ENCODE measurements at places on chromosomes 12 and 14. TPM values are rescaled to one million over a fixed set of nuclear protein-coding genes. Genes with fewer than 3 reads are reported as not detected.
A peak's percentile ranks its signal among the peaks of the same experiment; 100 is the strongest.

DNA sequence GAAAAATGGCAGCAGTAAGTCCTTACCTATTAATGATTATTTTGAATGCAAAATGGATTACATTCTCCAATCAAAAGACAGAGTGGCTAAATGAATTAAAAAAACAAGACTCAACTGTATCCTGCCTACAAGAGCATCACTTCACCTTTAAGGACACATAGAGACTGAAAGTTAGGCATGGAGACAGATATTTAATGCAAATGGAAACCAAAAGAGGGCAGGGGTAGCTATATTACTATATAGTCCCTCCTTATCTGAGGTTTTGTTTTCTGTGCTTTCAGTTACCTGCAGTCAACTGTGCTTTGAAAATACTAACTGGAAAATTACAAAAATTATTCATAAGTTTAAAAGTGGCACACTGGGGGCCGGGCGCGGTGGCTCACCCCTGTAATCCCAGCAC is 17.2 kb downstream of the NECAP1 start:
- H3K4me1 ChIP-seq: no peaks in the 10 kb centered on the region
- no peaks in the 10 kb centered on the region for H3K27me3 ChIP-seq
- H3K4me3 ChIP-seq: no peak overlapping the region
- H3K36me3 ChIP-seq: peaks cover 12% of the 10 kb centered on the region
- H3K27ac ChIP-seq: no peak overlapping the region
- DNase-seq: no peak

GRCh38 chr12:127400221-127400620 is 866.7 kb upstream of the TMEM132C start:
- H3K4me1 ChIP-seq: no peaks in the 10 kb centered on the region
- no peaks in the 10 kb centered on the region for H3K27me3 ChIP-seq
- H3K36me3 ChIP-seq: no peaks in the 10 kb centered on the region
- no peak overlapping the region for H3K4me3 ChIP-seq
- no peak for DNase-seq

Gene C1QL4
- not detected for total RNA-seq

Gene RD3L
- total RNA-seq: not detected

DNA sequence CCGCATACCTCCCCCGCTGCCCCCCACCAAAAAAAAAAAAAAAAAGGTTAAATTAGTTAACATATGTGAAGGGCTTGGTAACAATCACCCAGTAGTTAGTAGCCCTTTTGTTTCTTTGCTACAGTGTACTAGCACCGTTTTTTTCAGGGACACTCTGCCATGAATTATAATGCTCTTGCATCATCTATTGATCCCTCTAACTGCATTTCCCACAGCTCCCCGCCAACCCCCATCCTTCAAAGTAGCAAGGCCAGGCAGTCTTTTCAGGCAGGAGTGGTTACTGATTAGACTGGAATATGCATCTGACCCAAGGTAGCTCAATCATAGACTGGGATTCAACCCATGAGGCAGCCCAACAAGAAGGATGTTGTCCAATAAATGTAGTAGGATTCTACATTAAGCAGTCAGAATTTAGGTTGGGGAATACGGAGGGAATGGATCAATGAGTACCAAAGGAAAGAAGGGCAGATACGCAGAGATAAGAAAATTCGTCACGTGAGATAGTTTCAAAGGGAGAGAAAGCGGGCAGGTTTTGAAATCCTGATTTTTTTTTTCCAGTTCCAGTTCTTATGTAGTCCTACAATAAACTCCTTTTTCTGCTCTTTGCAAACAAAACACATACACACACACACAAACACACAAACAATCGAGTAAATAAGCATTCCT is 39.8 kb upstream of the CRACR2A start:
- H3K4me3 ChIP-seq: no peak overlapping the region
- H3K4me1 ChIP-seq: peaks cover 4% of the 10 kb centered on the region
- no peak overlapping the region for H3K27ac ChIP-seq
- H3K36me3 ChIP-seq: no peaks in the 10 kb centered on the region
- no peaks in the 10 kb centered on the region for H3K27me3 ChIP-seq

Gene PMEL
- 2.6 TPM for total RNA-seq

Gene ABCD4
- total RNA-seq: 51.7 TPM

Gene CARMIL3
- total RNA-seq: 0.78 TPM

Gene SLC7A7
- 16.6 TPM for total RNA-seq

Gene MDP1
- total RNA-seq: 18.9 TPM

GRCh38 chr14:74255281-74255680 is 16.0 kb downstream of the VSX2 start:
- DNase-seq: no peak

DNA sequence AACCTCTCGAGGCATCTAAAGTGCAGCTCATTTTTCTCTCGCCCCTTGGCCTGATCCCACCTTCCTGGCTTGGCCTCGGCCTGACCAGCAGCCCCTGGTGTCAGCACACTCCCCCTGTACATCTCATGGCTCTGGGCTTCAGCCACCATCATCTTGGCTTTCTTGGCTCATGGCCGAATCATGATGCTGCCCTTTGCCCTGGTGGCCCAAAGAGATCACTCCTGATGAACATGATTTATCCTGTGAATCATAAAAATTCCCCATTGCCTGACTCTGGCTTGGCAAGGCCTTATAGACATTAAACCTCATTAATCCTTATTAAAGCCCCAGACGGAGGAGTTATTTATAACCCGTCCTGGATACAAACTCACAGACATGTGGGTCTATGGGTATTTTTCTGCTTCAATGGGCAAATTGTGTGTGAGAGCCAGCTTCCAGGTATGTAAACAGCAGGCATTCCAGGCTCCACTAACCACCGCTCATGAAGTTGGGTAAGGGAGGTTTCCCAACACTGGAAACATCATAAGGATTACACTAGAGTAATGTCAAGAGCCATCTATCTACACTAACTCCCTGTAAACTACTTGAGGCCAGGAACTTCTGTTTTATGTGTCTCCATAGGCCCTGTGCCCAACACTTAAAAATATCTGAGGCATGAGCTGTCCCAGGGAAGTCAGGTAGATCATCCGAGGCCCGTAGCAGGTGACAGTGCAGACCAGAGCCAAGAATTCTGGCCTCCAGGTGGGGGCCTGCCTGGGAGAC is 171.2 kb downstream of the TTC8 start:
- no peaks in the 10 kb centered on the region for H3K36me3 ChIP-seq
- H3K4me1 ChIP-seq: no peaks in the 10 kb centered on the region
- no peaks in the 10 kb centered on the region for H3K27me3 ChIP-seq
- H3K4me3 ChIP-seq: no peak overlapping the region
- no peak overlapping the region for H3K27ac ChIP-seq

Gene TMPO
- 94.9 TPM for total RNA-seq

Gene GPR65
- 1.3 TPM for total RNA-seq

- no peak overlapping the region for H3K4me3 ChIP-seq
- no peaks in the 10 kb centered on the region for H3K27me3 ChIP-seq
- H3K4me1 ChIP-seq: no peaks in the 10 kb centered on the region
- no peak overlapping the region for H3K27ac ChIP-seq
Measured at GRCh38 chr14:61089126-61089750, 108.2 kb downstream of the SLC38A6 start.

DNA sequence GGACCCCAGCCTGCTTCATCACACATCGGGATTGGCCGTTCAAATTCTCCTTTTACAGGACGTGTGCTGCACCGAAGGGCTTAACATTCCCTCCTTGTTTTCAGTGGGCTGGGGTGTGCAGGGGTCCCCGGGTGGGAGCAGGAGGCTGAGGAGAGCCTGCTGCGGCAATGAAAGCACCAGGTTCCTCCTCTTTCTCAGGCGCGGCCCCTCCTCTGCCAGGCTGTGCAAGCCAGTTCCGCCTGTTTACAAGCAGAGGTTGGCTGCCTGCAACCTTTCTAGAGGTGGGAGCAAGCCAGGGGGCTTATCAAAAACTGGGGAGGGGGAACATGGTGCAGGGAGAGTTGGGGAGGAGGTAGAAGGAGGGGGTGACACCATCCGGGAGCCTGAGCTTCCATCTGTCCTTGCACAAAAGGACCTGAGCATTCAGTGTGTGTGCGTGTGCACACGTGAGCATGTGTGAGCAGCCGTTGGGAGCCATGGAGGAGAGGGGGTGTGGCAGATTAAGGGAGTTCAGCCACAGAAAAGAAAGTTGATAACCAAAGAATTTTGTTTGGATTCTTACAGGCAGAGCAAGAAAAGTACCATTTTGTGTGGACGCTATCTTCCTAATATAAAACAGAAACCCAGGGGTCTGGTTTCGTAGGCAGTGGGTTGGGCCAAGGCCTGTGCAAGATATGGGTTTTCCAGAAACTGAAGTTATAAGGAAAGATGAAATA is 108.8 kb upstream of the RFLNA start:
- peaks cover 15% of the 10 kb centered on the region for H3K4me1 ChIP-seq
- no peaks in the 10 kb centered on the region for H3K36me3 ChIP-seq
- H3K4me3 ChIP-seq: no peak overlapping the region
- DNase-seq: no peak
- no peak overlapping the region for H3K27ac ChIP-seq

GRCh38 chr14:98194821-98195220 is 1077.2 kb downstream of the BCL11B start:
- no peak overlapping the region for H3K4me3 ChIP-seq
- H3K36me3 ChIP-seq: no peaks in the 10 kb centered on the region
- DNase-seq: no peak
- no peaks in the 10 kb centered on the region for H3K4me1 ChIP-seq
- no peak overlapping the region for H3K27ac ChIP-seq

DNA sequence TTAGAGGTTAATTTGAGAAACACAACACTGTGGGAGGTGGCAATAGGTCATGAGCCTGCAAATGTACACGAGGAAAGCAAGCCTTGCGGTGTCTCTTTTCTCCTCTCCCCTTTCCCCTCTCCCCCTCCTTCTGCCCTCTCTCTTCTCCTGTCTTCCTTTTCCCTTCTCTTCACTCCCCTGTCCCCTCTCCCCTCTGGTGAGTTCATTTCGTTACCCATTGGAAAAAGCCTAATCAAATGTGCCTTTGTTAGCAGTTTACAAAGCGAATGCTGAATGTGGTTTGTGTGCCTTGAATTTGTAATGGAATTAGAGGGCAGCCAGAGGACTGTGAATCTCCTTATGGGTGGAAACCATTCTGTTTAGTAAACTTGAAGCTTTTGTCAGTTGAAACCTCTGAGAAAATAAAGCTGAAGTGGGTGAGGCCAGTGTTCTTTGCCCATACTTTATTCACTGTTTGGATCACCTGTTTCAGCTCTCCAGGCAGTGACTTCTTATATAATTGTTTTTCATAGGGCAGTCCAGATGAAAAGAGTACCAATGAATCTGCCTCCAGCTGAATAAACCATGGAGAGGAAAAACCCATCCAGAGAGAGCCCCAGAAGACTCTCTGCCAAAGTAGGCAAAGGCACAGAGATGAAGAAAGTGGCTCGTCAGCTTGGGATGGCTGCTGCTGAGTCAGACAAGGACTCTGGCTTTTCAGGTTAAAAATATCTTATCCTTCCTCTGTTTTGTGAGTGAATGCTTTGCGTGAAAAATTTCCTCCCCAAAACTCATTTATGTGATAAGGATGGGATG is 7.3 kb downstream of the CIPC start:
- H3K36me3 ChIP-seq: peaks cover 3% of the 10 kb centered on the region
- no peaks in the 10 kb centered on the region for H3K4me1 ChIP-seq
- no peak for DNase-seq
- H3K4me3 ChIP-seq: no peak overlapping the region

- peaks cover 86% of the 10 kb centered on the region for H3K4me1 ChIP-seq
- H3K27me3 ChIP-seq: no peaks in the 10 kb centered on the region
- no peaks in the 10 kb centered on the region for H3K36me3 ChIP-seq
- DNase-seq: peak; percentile 89
- peak overlapping the region; percentile 69 for H3K27ac ChIP-seq
Measured at GRCh38 chr14:69699748-69700303, 67.1 kb upstream of the SRSF5 start.

Gene MYH6
- 1.6 TPM for total RNA-seq

- DNase-seq: no peak
- no peak overlapping the region for H3K4me3 ChIP-seq
- no peaks in the 10 kb centered on the region for H3K27me3 ChIP-seq
- no peaks in the 10 kb centered on the region for H3K36me3 ChIP-seq
- H3K27ac ChIP-seq: no peak overlapping the region
- H3K4me1 ChIP-seq: peaks cover 14% of the 10 kb centered on the region
Measured at GRCh38 chr14:52266179-52266578, 1.3 kb upstream of the PTGDR start.

- no peak for DNase-seq
- no peaks in the 10 kb centered on the region for H3K36me3 ChIP-seq
- no peak overlapping the region for H3K4me3 ChIP-seq
Measured at GRCh38 chr12:2076196-2076570, 23.4 kb downstream of the CACNA1C start.

Gene ADAMTS20
- total RNA-seq: not detected

GRCh38 chr12:61854902-61855301 is 405.3 kb upstream of the USP15 start:
- H3K27ac ChIP-seq: no peak overlapping the region
- no peaks in the 10 kb centered on the region for H3K36me3 ChIP-seq
- H3K27me3 ChIP-seq: no peaks in the 10 kb centered on the region
- no peaks in the 10 kb centered on the region for H3K4me1 ChIP-seq

DNA sequence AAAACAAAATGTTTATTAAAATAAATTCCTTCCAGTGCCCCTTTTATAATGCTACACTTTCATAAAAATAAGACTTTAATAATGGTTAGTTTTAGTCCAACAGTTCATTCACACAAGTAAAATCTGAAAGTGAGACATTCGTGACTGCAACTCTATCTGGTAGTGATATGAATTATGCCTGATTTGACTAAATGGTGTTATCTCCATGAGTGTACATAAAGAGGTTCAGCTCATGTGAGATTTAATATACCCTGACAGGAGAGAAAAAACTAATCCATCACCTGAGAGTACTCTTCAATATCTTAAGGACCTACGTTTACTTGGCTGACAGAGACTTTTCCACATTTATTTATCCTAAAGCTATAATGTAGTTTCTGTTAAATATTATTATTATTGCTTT is 34.0 kb downstream of the ERO1A start:
- no peak for DNase-seq
- H3K27me3 ChIP-seq: no peaks in the 10 kb centered on the region
- no peaks in the 10 kb centered on the region for H3K36me3 ChIP-seq
- H3K4me3 ChIP-seq: no peak overlapping the region
- H3K27ac ChIP-seq: no peak overlapping the region
- H3K4me1 ChIP-seq: no peaks in the 10 kb centered on the region

Gene NFE2
- total RNA-seq: not detected

GRCh38 chr12:31897781-31898503 is 61.3 kb upstream of the RESF1 start:
- peaks cover 8% of the 10 kb centered on the region for H3K4me1 ChIP-seq
- no peaks in the 10 kb centered on the region for H3K27me3 ChIP-seq
- DNase-seq: peak; percentile 26
- H3K4me3 ChIP-seq: no peak overlapping the region

DNA sequence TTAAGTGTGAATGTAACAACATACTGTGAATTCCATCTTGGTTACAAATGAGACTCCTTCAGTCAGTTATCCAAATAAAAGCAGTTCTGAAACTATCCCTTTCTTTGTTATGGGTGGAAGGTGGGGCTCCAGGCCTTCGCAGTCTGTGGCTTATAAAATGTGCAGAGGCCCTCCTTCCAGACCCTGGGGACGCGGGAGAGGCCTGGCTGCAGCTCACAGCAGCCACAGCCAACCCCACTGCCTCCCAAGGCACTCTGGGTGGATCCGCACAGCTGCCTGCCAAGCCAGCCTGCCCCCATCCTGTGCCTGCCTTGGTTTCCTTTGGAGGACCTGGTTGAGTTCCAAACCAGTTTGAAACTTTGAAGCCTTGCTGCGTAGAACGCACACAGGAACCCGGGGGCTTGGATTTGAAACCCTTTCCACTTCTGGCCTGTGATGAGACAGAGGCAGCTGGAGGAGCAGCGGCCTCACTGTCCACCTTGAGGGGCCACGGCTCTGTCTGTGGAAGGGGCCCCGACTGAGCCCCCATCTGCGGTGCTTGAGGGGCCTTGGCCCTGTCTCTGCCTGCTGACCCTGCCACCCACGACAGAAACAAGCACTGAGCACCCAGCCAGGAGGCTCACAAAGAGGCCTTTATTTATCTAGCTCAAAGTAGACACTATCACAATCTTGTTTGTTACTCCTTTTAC is 30.4 kb downstream of the CCNK start:
- no peaks in the 10 kb centered on the region for H3K36me3 ChIP-seq
- H3K27ac ChIP-seq: no peak overlapping the region
- no peak overlapping the region for H3K4me3 ChIP-seq

All from body of pancreas (tissue), 4 donors.